CD4-positive, alpha-beta T cell treated with Interleukin-15 for 1 hour (primary cell): ENCODE measurements at places on chromosomes 13 and 19.

DNA sequence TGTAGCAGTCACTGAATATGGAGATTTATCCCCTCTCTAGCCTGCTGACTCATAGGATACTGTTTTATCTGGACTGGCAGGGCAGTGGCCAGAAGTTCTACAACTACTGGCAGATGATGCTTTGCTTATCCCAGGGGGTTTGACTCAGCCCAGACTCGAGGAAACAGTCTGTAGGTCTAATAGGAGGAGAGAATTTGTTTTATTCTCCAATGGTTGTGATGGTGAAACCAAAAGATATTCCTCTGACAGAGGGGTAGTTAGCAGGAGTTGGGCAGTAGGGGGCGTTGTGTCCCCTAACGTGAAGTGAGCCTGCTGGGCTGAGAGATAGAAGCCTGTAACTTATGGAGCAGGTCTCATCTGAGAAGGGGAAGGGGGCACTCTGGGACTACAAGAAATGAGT, 74.9 kb downstream of the WTIP start:
- no peak for DNase-seq

DNA sequence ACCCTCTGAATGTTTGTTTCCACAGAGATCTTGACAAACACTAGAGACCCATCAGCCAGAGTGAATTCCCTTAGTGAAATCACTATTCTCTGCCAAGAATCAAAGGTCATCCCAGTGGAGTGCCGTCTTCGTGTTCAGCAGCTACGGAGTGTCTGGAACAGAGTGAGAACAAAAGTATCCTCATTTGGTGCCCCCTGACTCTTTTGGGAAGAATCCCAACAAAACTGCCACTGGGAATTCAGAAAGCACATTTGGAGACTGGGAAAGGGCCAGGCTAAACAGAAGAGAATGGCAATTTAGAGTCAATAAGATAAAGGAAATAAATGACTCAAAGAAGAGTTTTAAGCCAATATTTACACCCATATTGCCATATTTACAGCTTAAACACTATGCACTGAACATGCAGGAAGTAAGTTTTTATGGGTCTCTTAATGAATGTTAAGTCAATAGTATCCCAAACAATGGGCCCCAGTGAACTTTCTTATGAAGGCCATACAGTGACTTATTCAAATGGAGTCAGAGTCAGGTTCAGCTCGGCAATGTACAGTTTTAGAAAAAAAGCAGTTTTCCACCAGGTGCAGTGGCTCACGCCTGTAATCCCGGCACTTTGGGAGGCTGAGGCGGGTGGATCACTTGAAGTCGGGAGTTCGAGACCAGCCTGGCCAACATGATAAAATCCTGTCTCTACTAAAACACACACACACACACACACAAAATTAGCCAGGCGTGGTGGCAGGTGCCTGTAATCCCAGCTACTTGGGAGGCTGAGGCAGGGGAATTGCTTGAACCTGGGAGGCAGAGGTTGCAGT, 392.6 kb downstream of the KLF5 start:
- no peak for DNase-seq

DNA sequence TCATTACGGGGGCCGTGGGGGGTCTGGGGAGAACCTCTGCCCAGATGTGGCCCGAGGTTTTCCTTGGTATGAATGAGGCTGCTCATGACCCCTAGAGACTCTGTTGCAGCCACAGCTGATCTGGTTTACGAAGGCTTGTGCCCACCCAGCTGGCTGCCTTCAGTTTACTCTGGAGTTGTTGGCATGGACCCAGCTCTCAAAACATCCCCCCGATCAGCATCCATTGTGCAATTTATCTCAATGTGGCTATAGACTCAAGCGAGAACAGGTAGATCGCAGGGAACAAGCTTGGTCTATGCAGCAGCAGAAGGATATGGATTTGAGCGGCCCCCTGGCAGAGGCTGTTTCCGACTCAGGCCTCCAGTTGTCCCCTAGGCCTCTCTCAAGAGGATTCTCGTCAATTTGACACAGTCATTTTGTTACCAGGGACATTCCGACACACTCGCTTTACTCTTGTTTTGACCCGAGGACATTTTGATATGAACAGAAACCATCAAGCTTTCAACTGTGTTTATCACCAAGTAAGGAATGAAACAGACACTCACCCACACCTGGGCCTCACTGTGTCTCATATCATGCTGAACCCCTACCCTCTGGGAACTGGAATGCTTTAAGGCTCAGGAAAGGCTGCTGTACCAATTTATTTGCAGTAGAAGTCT, 161.5 kb downstream of the KATNAL1 start:
- DNase-seq: no peak

DNA sequence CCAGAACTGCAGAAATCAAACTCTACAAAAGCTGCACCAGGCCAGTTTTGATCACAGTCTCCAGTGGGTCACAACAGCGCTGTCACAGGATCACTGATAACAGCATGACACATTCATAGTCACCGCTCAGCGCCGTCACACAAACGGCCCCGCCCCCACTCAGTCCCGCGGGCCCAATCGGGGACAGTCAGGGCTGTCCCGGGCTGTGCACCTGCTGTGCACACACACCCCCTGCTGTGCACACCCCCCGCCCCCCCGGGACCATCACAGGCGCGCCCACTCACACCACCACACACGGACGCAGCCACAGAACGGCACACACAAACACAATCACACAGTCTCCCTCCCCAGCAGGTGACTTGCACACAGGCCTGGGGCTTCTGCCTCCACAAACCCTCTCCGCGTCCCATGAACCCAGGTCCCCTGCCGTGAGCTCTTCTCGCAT, 435 bp upstream of the ZNF382 start:
- DNase-seq: peak; percentile 90

GRCh38 chr13:31824705-31825517, 85.6 kb downstream of the RXFP2 start:
- no peak for DNase-seq

DNA sequence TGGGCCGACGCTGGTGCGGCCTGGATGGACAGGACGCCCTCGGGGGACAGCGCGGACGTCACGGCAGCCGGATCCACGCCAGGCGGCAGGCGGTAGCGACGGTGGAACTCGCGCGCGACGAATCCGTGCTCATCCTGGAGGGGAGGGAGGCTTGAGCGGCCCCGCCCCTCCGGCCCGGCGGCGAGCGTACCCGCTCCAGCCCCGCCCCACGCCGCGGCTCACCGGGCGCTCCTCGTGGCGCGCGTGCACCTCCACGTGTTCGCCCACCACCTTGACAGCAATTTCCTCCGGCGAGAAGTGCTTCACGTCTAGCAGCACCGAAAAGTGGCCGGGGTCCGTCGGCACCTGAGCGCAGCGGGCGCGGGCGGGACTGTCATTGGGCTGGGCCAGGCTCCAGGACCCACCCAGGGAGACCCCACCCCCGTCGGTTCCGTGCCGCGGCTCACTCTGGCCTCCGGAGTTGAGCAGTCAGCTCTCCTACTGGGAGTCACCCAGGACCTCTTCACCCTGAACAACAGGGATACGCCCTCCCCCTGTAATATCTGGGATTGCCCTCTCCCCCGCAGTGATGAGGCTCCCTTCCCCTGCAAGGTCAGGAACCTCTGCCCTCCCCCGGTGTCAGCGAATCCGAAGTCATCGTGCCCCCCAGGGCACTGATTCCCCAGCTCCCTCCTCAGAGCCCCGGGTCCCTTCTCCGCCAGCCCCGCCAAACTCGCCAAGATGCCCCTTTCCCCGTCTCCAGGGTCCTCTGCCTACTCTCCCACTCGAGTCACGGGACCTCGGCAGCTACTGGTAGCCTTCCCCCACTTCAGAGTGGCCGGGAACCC, 1.1 kb downstream of the HSPB6 start:
- DNase-seq: peak; percentile 58
